ENCODE measurements at places on chromosomes 16 and 17.
A peak's percentile ranks its signal among the peaks of the same experiment; 100 is the strongest.

DNA sequence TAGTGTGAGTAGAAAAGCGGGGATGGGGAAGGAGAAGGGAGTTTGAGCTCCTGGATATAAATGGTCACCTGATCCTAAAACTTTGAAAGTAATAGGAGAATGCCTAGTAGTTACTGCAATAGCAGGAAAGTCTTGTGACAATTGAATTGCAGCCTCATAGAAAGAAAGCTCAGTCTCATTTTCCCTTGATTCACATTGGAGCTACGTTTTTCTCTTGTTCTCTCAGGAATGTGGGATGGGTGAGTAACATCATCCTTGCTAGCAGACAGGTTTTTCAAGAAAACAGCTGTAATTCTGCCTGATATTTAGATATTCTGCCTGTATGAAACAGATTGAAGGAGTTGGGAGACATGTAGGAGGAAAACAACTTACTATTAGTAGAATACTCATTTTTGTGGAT lies 25.3 kb downstream of the SF3B3 start:
- DNase-seq: no peak

DNA sequence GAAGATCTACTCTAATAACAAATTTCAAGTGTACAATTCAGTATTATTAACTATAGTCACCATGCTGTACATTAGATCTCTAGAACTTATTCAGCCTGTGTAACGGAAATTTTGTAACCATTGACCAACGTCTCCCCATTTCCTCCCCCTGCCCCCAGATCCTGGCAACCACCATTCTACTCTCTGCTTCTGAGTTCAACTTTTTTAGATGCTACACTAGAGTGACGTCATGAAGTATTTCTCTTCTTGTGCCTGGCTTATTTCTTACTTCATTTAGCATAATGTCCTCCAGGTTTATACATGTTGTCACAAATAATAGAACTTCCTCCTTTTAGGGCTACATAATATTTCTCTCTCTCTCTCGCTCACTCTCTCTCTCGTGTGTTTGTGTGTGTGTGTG lies 157.5 kb downstream of the ANKFN1 start:
- DNase-seq: no peak

DNA sequence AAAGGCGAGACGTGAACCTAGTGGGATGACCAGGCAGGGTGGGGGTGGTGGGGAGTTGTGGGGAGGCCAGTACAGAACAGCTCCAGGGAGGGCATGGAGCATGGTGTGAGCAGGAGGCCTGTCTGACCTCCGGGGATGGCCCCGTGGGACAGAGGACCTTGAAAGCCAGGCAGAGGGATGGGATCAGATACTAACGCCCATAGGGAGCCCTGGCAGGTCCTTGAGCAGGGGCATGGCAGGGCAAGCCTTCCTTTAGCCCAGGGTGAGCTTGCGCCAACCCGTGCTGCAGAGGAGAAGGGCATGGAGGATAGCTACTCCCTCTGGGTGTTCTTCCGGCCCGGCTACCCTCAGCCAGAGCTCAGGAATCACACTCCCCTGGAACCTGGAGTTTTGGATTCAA lies 35.3 kb downstream of the TMEM235 start:
- DNase-seq: no peak

DNA sequence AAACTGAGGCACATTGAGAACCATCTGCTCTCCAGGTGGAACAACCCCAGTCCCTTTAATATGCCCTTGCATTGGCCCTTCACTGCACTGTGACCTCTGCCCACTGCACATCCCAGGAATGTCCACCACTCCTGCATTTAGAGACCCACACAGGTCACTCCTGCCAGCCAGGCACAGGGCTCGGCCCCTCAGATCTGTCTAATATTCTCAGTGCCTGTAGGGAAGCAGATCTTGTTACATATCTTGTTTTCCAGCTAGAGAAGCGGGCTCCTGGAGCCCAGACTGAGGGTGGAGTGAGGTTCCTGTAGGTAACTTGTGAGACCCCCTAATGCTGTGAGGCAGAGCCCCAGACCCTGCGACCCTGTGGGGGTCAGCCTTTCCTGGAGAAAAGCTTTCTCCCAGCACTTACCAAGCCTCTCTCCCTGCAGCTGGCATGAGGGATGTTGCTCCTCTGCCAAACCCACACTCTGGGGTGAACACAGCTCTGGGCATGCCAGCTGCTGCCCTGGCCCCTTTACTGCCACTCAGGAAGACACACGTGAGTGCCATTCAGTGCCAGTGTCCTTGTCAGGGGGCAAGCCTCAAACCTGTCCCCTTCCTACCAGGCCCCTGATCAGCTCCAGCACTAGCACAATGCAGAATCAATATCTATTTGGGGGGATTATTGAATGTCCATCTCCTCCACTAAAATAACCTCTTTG lies 40.3 kb upstream of the CRHR1 start:
- no peak for DNase-seq

- no peak for DNase-seq
Observed at GRCh38 chr17:44820631-44821212, 9.4 kb downstream of the GJC1 start.

DNA sequence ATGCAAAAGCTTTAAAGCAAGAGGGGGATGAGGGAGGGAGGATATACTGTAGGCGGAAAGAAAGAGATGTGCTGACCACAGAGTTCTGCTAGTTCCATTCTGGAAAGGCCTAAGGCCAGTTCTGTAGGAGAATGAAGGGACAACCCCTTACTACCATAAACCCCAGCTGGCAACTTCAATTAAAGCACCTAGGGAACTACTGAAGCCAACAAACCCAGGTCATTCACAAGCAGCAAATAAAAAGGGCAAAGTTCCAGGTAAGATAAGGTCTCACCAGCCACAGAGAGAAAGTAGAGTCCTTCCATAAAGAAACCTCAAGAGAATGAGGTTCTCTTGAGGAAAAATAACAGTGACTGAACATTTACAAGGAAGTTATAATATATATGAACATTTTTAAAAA lies 12.8 kb downstream of the TERF2 start:
- DNase-seq: no peak

DNA sequence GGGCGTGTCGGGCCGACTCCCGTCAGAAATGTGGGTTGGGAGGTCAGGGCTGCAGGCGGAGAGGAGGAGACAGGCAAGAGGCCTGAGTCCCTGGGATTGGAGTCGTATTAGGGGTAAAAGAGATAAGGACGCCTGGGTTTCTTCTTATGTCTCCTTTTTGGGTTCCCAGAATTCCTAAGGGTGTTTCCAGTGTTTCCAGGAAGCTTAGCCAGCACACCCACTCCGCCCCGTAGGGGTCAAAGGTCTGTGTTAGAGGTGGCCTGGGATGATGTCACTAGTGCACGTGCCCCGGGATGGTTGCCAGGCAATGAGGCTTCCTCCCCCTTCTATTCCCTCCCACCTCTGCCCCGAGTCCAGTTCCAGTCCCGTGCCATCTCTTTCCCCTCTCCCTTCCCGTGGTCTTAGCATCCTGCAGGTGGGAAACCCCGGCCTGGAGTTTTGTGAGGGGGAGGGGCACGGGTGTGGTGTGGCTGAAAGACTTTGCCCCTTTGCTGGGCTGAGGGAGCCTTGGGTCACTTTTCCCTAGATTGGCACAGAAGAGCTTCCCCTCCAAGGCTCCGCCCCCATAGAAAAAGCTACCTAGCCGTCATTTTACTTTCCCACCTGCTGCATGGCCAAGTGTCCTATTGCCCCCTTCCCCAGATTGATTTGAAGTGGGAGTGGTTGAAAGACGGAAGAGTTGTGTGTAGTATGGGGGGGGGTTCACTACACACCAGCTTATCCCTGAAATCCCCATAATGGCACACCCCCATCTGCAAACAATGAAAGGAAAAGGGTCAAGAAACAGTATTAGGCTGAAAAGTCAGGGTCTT lies 2.8 kb downstream of the KDM6B start:
- peak; percentile 67 for DNase-seq

DNA sequence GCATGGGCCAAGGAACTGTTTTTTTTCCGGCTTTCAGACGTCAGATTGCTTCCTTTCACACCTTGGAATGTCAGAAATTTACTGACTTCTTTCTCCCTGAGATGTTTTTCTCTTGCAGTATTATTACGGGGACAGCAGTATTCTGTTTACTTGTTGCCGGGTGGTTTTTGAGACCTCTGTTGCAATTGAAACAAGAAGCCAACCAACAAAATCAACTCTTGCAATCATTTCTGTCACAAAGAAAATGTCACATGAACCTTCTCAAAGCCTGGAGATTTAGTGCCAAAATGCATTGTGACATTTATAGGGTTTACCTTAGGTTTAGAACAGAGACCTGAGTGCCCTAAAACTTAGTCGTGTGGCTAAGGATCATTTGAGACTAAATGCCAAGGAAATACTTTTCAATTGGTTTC lies 174.3 kb downstream of the MAP2K6 start:
- DNase-seq: no peak

- DNase-seq: no peak
Observed at GRCh38 chr17:44502598-44503146, 534 bp downstream of the GPATCH8 start.

Data from stimulated activated CD4-positive, alpha-beta T cell treated with anti-CD3 and anti-CD28 coated beads, Interleukin-4, amount 100 ng/mL, for 48 hours (primary cell).